ENCODE measurements at places on chromosomes 12 and 14. TPM values are rescaled to one million over a fixed set of nuclear protein-coding genes. Genes with fewer than 3 reads are reported as not detected.

Gene GALNT16
- under 0.01 TPM for total RNA-seq

Gene PLEKHH1
- 0.43 TPM for total RNA-seq

Gene NELL2
- not detected for total RNA-seq

Gene TM7SF3
- 62.5 TPM for total RNA-seq

Gene GAS2L3
- 24.5 TPM for total RNA-seq

Gene ESYT1
- 300 TPM for total RNA-seq

Gene DTX1
- total RNA-seq = not detected

Gene SLC16A7
- 31.2 TPM for total RNA-seq

Gene INSM2
- total RNA-seq = not detected

Measured in fibroblast of villous mesenchyme (primary cell).